ENCODE measurements at places on chromosomes 13 and 19.

- no peak for DNase-seq
Measured at GRCh38 chr19:50435627-50436026, 2.9 kb downstream of the MYBPC2 start.

GRCh38 chr13:42110410-42111155 is 62.1 kb downstream of the DGKH start:
- no peak for DNase-seq

- no peak for DNase-seq
Measured at GRCh38 chr13:75092143-75092542, 389.8 kb downstream of the TBC1D4 start.

GRCh38 chr19:33134571-33135041 is 2.7 kb downstream of the WDR88 start:
- peak; percentile 18 for DNase-seq

GRCh38 chr13:45930177-45930576 is 78.6 kb upstream of the SIAH3 start:
- no peak for DNase-seq

GRCh38 chr13:70732611-70733010 is 624.4 kb upstream of the KLHL1 start:
- DNase-seq, result no peak

GRCh38 chr19:43782689-43783231 is 2.0 kb upstream of the KCNN4 start:
- DNase-seq, result no peak

GRCh38 chr13:110817143-110817542 is 97.7 kb downstream of the ANKRD10 start:
- DNase-seq, result no peak

DNA sequence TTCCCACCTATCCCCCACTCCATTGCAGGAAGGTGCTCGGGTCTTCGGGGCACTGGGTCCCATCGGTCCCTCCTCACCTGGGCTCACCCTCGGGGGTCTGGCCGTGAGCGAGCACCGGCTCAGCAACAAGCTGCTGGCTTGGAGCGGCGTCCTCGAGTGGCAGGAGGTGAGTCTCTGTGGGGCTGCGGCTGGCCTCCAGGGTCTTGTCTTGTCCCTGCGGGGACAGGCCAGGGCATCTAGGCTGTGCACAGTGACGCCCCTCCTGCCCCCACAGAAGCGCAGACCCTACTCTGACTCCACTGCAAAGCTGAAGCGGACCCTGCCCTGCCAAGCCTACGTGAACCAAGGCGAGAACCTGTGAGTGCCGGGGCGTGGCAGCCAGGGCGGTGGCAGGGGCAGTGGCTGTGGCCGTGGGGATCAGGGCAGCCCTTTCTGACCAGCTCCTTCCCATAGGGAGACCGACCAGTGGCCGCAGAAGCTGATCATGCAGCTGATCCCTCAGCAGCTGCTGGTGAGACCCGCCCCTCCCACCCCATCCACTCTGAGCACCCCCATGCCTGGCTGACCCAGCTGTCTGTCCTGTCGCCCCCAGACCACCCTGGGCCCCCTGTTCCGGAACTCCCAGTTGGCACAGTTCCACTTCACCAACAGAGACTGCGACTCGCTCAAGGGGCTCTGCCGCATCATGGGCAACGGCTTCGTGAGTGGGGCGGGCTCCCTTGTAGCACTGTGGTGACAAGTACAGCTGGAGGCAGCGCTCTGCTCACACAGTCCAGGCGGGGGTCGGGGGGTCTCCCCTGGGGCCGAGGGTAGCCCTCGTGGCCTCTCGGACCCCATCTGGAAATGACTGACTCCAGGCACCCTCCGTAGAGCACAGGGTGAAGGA is 3.7 kb downstream of the PTOV1 start:
- no peak for DNase-seq

- no peak for DNase-seq
Measured at GRCh38 chr19:1610579-1610978, 5.3 kb upstream of the UQCR11 start.

- DNase-seq, result no peak
Measured at GRCh38 chr19:46112527-46112926, 12.0 kb downstream of the IGFL3 start.

DNA sequence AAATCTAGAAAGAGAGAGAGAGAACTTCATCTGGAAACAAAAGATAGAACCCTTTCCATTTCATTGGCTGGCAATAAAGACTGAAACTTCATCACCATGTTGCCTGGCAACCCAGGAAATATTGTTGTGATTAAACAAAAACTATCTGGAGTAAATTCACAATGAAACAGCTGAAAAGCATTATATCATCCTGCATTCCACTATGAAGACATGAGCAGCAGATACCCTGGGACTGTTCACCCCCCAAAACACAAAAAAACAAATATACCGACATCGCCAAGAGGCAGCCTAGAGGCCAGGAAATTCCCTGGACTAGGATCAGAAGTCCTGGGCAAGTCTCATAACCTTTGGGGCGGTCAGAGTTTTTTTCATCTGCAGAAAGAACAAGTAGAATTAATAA is 158.3 kb downstream of the FOXO1 start:
- no peak for DNase-seq

All from activated CD4-positive, alpha-beta T cell treated with anti-CD3 and anti-CD28 coated beads for 1 hour (primary cell).